ENCODE measurements at places on chromosomes 1 and 21. TPM values are rescaled to one million over a fixed set of nuclear protein-coding genes. Genes with fewer than 3 reads are reported as not detected.

Gene KIF21B
- total RNA-seq = 4.7 TPM

Gene GNAT2
- total RNA-seq = not detected

Gene EEIG2
- 11.5 TPM for total RNA-seq

Gene LCE1D
- total RNA-seq = not detected

Gene RORC
- total RNA-seq = 8.1 TPM

Gene ETV3L
- not detected for total RNA-seq

Gene ILDR2
- total RNA-seq = 0.25 TPM

GRCh38 chr1:13900583-13900982 is 200.6 kb downstream of the PRDM2 start:
- DNase-seq = no peak
- peaks cover 7% of the 10 kb centered on the region for H3K4me1 ChIP-seq
- no peaks in the 10 kb centered on the region for H3K36me3 ChIP-seq
- no peak overlapping the region for H3K4me3 ChIP-seq
- H3K27ac ChIP-seq = peak overlapping the region; percentile 85

DNA sequence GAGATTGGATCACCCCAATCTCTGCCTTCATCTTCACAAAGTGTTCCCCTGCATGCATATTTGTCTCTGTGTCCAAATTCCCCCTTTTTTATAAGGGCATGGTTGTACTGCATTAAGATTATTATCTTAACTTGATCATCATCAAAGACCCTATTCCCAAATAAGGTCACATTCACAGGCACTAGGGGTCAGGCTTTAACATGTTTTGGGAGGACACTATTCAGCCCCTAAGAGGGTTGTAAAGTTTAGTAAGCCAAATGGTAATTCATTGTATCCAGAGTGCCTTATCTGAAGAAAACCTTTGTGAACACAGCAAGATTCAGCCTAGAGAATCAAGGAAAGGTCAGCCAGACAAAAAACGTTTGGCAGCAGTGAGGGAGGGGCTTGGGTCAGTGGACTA is 317.6 kb upstream of the PLD5 start:
- DNase-seq = no peak
- H3K27ac ChIP-seq = no peak overlapping the region
- no peaks in the 10 kb centered on the region for H3K36me3 ChIP-seq
- H3K27me3 ChIP-seq = no peaks in the 10 kb centered on the region
- H3K4me1 ChIP-seq = no peaks in the 10 kb centered on the region

- H3K27ac ChIP-seq = no peak overlapping the region
- no peaks in the 10 kb centered on the region for H3K27me3 ChIP-seq
- peaks cover 23% of the 10 kb centered on the region for H3K4me1 ChIP-seq
- H3K36me3 ChIP-seq = no peaks in the 10 kb centered on the region
- DNase-seq = no peak
These were observed 24.7 kb upstream of the ARTN start for GRCh38 chr1:43908858-43909257.

GRCh38 chr1:225544924-225545323 is 108.0 kb downstream of the ENAH start:
- H3K27ac ChIP-seq = no peak overlapping the region
- H3K4me3 ChIP-seq = no peak overlapping the region
- H3K4me1 ChIP-seq = no peaks in the 10 kb centered on the region
- no peaks in the 10 kb centered on the region for H3K27me3 ChIP-seq
- no peak for DNase-seq

DNA sequence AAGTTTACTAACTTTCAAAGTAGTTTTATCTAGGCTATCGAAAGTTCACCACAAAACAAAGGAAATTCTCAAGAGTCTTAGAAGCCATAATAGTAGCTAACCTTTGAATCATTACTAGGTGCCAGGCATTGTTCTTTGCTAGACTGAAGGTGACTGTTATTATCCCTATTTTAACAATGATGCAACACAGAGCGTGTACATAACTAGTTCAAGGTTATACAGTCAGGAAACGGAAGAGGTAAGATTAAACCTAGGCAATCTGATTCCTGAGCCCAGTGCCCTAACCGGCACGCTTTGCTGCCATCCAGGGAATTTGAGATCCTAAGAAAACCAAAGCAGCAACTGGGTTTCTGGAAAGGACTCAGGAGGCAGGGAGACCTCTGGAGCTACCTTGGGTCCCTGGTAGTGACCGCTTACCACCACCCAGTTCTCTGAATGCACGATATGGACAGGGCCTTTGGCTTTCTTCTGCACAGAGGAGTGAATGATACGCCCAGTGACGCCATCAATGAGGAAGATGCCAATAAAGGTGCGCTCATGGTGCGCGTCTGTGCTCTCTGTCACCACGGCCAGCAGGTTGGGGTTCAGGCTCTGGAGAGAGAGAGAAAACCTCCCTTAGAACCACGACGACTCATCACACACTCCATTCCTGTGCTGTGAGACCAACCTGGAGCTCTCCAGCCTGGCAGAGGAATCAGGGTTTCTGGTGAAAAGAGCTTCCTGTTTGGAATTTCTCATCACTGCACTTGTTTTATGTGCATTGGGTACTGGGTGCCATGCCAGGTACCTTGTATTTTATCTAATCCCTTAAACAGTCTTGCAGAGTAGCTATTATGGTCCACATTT is 13.1 kb upstream of the UBR4 start:
- H3K27ac ChIP-seq = no peak overlapping the region
- H3K4me1 ChIP-seq = no peaks in the 10 kb centered on the region
- DNase-seq = no peak
- no peak overlapping the region for H3K4me3 ChIP-seq
- no peaks in the 10 kb centered on the region for H3K27me3 ChIP-seq

DNA sequence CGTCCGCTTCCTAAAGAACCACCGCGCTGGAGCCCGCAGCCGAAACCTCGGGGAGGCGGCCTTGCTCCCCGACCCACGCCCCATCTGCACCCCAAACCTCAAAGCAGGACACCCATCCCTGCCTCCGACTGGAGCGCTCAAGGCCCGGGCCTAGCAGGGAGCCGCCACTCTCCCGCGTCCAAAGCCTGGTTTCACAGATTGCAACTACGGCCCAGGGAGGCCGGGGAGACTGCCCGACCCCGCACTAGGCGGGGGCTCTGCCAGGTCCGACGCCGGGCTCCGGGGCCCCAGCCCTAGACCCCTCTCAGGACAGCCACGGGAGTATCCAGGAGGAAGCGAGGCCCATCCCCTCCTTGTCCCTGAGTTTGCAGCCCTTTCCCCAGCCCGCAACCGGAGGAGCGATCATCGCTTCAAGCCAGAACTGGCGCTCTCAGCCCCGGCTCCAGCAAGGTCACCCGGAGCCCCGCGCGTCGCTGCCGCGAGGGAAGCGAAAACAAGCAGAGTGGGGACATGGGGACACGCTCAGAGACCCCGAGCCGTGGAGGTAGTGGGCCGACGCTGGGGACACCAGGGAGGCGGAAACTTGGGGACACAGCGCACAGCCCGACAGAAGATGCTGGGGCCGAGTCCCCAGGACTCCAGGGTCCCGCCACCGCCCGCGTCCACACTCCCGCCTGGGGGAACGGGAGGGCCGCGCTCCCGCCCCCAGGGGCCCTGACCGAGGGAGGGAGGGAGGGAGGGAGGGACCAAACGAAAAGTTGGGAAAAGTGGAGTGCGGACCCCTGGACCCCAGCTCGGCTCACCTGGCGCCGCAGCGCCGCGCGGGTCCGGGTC is 433 bp downstream of the TMEM200B start:
- no peaks in the 10 kb centered on the region for H3K27me3 ChIP-seq
- no peaks in the 10 kb centered on the region for H3K36me3 ChIP-seq
- no peak for DNase-seq
- peak overlapping the region; percentile 67 for H3K4me3 ChIP-seq

- no peak overlapping the region for H3K27ac ChIP-seq
- DNase-seq = no peak
- H3K36me3 ChIP-seq = no peaks in the 10 kb centered on the region
- H3K27me3 ChIP-seq = no peaks in the 10 kb centered on the region
These were observed 255.3 kb downstream of the PDE4B start for GRCh38 chr1:66048011-66048410.

GRCh38 chr1:167775178-167775577 is 53.4 kb downstream of the MPZL1 start:
- H3K27ac ChIP-seq = no peak overlapping the region
- no peak for DNase-seq
- H3K4me3 ChIP-seq = no peak overlapping the region
- no peaks in the 10 kb centered on the region for H3K36me3 ChIP-seq
- peaks cover 25% of the 10 kb centered on the region for H3K4me1 ChIP-seq

- DNase-seq = no peak
- H3K27me3 ChIP-seq = no peaks in the 10 kb centered on the region
- H3K4me3 ChIP-seq = no peak overlapping the region
- H3K4me1 ChIP-seq = peaks cover 14% of the 10 kb centered on the region
- H3K27ac ChIP-seq = no peak overlapping the region
- no peaks in the 10 kb centered on the region for H3K36me3 ChIP-seq
These were observed 25.8 kb downstream of the KCNN3 start for GRCh38 chr1:154844297-154844681.
